AG04449 (cell line): ENCODE measurements at places on chromosomes 3 and 15.

- no peak for DNase-seq
Observed at GRCh38 chr3:184512621-184513020, 49.0 kb upstream of the EPHB3 start.

DNA sequence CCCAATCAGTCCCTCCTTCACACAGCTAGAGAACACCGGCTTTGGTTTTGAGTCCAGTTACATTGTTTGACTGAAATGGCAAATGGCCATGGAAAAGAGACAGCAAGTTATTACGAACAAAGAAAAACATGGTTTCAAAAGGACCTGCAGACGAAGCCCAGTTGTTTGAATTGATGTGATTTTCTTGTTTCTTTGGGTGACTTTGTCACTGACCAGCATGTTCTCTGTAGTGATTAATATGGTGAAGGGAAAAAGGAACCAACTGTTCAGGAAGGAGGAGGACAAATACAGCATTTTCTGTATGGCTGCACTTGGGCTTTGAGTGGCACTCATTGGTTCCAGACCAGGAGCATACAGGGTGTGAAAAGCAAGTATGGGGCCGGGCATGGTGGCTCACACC lies 217.4 kb upstream of the TPM1 start:
- no peak for DNase-seq

GRCh38 chr3:130679218-130679617 lies 67.4 kb downstream of the PIK3R4 start:
- no peak for DNase-seq

DNA sequence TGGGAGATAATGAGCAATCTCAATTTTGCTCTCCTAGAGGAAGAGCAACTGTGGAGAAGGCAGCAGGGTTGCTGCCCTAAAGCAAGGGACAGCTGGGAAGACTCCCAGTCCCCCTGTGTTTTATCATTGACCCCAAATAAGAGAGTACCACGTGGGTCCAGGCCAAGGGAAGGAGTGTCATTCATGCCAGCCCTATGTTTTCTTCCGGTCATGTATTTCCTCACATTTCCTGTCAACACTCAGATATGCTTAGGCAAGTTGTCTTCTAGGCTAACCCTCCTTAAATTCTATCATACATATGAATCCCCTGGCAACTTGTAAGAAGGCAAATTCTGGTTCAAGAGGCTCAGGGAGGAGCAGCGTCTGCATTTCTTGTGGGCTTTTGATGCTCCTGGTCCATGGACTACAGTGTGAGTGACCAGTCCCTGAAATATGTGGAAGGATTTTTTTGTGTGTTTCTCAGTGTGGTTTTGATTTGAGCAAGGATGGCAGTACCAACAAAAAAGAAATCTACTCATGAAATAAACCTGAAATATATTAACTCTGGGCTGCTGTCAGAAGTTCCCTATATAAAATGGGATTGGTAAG lies 31.9 kb upstream of the RPP14 start:
- DNase-seq, result peak; percentile 21

- DNase-seq, result no peak
Observed at GRCh38 chr3:13149330-13150108, 76.3 kb upstream of the IQSEC1 start.

DNA sequence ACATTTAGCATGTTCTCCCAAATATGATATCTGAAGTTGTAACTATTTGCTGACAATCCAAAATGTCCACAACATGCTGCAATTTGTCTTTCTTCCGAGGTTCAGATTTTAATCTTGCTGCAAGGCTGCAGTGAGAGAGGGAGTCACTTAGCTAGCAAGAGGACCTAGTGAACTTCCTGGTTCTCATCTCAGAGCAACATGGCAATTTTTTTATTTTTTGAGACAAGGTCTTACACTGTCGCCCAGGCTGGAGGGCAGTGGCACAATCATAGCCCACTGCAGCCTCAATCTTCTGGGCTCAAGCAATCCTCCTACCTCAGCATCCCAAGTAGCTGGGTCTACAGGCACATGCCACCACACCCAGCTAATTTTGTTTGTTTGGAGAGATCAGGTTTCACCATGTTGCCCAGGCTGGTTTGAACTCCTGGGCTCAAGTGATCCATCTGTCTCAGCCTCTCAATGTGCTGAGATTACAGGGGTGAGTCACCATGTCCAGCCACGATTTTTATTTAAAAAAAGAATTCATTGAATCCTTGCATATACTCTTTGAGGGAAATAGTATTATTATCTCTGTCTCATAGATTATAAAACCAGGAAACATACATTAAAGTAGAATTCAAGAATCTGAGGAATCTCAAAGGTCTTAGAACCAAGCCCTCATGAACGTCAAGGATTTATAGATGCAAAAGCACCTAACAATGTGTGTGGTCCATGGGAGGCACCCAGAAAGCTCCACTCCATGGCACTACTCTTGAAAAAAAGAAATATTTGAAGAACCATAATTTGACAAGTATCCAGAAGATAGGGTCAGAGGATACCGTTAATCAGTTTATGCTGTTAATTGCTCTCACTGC lies 9.1 kb downstream of the HDC start:
- DNase-seq, result peak; percentile 14

DNA sequence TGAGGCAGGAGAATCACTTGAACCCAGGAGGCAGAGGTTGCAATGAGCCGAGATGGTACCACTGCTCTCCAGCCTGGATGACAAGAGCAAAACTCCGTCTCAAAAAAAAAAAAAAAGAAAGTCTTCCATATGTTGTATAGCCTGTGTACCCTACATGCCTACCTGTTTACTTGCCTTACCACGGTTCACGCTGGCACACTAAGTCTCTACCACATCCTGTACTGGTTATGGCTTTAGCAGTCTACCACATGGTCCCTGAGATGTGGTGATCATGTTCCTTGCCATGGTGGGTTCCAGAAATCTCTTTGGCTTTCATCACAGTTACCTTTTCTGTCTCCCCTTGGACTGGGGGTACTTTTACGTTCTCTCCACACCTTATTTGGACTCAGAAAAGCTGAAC lies 63.8 kb upstream of the TBC1D5 start:
- no peak for DNase-seq

DNA sequence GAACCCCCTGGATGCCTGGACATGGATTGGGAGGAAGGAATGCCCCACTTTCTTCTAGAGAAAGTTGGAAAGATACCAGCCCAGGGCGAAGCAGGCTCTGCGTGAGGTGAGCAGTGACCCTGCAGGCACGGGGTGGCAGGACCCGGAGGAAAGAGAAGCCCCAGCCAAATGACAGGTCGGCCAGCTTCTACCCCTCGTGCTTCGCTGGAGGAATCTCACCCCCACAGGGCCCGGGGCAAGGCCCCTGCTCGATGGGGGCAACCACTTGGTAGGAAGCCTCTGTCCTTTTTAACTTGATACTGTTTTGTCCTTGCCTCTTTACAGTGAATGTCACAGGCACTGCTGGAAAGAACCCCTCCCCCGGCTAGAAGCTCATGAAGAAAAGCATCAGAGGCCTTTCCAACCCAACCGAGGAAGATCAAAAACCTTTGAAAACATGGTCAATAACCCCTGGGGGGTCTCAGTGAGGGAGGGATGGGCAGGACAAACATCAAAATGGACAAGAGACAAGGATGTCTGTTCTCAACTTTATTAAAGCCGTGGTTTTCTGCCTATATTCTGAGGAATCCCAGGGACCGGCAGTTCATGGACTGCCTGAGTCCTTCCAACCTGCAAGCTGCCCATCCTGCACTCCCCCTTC lies 54.4 kb downstream of the SH3BP5 start:
- no peak for DNase-seq

- DNase-seq, result no peak
Observed at GRCh38 chr3:72957297-72957696, 39.3 kb upstream of the PPP4R2 start.

DNA sequence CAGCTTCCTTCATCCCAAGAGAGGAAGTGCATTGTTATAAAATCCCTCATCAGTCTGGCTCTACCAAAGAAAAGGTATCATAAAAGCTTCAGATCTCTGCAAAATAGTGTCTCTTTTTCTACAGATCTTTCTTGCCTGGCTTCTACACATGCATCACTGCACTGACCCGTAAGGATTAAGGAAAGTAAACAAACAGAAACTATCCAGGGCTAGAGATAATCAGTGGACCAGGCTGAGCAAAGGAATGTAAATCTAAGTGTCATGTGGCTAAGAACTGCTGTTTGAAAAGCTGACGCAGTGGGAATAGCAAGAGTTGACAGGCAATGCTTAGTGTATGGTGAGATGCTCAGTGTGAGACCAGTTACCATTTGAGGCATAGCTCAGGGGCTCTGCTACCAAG lies 339.7 kb downstream of the IL5RA start:
- no peak for DNase-seq

- DNase-seq, result no peak
Observed at GRCh38 chr15:70098153-70098460, 390 bp upstream of the TLE3 start.

GRCh38 chr15:100681335-100681746 lies 79.0 kb downstream of the ASB7 start:
- DNase-seq, result no peak

- DNase-seq, result no peak
Observed at GRCh38 chr3:86578071-86578470, 412.9 kb downstream of the VGLL3 start.
